ENCODE measurements at places on chromosomes 1 and 21.

DNA sequence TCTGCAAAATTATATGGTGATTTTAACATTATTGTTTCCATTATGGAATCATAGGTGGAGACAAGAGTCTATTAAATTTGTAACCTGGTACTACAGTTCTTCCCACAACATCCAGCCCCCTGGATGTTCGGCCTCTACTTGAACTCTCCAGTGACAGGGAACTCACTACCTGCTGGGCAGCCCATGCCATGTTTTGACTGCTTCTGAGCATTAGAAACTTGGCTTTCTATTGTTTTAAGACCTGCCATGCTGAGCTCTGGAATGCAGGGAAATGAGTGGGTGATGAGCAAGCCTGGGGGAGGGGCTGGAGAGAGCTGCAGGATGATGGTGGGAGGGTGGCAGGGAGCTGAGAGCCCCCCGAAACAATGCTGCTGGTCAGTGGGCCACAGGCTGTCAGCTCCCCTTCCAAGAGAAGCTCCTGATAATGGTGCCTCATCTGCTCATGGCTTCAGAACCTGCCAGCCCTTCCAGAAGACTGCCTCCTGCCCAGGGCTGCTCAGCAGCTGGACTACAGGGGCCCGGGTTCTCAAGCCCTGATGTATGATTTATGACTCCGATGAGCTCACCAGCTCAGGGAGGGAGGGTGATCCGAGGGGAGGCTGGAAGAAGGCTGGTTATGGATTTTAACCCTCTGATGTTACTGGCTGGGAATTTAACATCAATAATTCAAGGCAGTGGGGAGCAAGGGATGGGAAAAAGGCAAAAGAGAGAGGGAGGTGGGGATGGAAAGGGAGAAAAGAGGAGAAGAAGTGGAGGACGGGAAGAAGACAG lies 205.0 kb downstream of the HIVEP3 start:
- peak; percentile 86 for DNase-seq

- DNase-seq = no peak
Observed at GRCh38 chr1:33814166-33814565, 49.7 kb upstream of the HMGB4 start.

DNA sequence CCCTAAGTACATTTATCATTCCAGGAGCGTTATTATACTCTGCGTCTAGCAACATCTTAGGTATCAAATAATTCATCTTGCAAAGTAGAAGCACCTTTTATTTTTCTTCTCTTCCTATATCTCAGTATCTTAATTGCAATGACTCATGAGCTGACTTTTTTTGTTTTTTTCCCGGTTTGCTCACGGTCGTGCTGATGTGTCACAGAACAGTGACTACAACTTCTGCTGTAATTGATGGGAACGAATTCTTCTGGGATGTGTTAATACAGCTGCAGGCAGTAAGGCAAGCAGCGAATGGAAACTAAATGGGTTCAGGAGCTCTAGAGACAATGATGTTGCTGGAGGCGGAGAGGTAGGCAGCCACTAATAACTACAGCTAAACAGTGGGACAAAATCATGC lies 89.8 kb upstream of the TMPRSS15 start:
- DNase-seq = peak; percentile 76

- no peak for DNase-seq
Observed at GRCh38 chr1:160171354-160171753, 19.0 kb upstream of the CASQ1 start.

DNA sequence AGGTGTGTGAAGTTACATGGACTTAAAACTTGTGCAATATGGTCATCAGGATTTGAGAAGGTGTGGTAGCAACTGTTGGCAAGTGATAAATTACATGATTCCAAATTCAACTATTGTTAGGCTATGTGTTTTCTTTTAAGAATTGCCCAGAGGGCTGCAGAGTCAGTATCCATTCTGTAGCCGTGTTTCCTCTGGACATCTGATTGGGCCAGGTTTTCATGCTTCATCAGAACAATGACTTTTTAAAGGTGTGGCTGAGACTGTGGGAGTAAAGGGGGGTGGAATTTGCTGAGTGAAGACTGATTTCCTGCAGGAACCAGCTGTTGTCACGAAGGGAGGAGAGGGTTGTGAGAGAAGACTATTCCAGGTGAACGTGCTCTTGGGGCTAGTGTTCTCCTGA lies 1.7 kb upstream of the HRNR start:
- DNase-seq = no peak

DNA sequence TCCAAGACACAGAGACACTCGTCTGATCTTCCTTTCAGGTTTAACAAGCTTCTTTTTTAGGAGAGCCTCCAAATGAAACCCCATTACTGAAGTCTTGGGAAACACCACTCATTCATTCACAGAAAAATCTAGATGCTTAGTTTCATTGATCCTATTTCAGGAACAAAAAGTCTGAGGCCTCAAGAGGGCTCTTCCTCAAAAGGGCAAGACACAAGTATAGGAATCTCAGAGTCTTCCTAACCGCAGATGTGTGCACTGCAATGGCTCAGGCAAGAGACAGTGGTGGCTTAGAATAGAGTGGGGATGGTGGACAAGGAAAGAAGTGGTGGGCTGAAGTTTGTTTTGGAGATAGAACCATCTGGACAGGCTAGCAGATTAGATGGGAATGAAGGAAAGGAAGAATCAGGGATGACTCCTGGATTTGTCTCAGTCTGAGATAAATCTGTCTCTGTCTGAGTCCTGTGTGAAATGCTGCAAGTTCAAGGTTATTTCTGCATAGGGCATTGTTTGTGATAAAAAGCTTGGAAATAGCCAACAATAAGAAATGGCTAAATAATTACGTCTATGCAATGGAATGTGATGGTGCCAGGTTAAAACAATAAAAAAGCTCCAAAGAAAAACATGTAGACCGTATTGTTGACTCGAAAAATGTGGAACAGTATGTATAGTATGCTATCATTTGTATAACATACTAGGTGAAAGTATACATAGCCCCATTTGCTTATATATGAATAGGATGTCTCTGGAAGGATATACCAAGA lies 8.9 kb upstream of the CTSE start:
- DNase-seq = no peak

DNA sequence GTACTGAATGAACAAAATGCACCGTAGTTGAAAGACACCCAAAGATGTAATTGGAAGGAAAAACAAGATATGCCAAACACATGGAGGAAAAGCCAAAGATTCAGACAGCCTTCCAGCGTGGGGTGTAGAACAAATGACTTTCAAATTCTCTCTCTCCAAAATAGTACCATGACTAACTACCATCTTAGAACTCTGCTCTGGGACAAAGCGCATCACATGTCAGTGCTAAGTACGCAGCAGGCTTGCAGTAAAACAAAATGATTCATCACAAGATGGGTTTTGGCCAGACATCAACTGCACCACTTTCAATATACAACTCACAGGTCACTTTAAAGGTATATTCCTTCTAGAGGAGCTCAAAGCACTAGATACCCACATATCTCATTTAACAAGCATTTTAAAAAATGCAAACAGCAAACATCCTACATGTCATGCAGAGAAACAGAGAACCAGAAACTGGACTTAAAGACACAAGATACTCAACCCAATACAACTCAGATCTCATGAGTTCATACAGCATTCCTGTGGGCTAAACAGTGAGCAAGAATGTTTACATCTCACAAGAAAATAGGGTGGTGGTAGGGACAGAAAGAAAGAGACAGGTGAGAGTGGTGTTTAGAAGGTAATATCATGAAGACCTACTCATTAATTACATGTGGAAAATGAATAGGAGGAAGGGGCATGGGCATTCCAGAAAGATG lies 75.7 kb downstream of the BCAR3 start:
- peak; percentile 74 for DNase-seq

DNA sequence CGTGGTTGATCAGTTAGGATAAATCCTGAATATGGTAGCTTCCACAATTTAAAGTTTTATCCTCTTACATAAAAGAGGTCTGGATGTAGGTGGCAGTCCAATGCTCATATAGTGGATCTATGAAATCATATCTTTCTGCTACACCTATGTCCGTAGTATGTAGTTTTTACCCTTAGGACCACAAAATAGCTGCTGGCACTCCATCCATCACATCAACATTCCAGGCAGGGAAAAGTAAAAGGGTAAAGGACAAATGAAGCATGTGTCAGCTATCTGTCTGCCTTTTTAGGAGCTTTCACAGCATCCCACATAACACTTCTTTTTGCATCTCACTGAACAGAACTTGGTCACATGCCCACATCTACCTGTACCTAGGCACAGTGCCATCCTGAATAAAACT lies 184.7 kb downstream of the ROR1 start:
- DNase-seq = no peak

DNA sequence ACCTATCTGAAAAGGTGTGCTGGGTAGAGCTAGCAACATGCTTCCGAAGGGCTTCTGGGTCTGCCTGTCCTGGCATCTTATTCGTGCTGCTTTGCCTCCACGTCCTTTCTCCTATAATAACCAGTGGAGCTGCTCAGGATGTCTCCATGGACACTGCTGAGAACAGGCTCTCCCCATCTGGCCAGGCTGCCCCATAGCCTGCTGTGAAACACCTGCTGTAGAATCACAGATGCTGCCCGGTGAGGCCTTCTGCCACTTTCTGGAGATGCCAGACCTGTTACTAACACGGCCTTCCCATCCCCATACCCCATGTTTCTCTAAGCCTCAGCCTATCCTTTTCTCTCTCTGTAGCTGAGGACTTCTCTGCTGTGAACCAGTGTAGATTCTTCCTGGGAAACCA lies 120.5 kb downstream of the IER5 start:
- no peak for DNase-seq

- no peak for DNase-seq
Observed at GRCh38 chr1:197942042-197942441, 24.9 kb downstream of the LHX9 start.

GRCh38 chr1:99266726-99267125 lies 2.4 kb downstream of the PLPPR4 start:
- peak; percentile 73 for DNase-seq

DNA sequence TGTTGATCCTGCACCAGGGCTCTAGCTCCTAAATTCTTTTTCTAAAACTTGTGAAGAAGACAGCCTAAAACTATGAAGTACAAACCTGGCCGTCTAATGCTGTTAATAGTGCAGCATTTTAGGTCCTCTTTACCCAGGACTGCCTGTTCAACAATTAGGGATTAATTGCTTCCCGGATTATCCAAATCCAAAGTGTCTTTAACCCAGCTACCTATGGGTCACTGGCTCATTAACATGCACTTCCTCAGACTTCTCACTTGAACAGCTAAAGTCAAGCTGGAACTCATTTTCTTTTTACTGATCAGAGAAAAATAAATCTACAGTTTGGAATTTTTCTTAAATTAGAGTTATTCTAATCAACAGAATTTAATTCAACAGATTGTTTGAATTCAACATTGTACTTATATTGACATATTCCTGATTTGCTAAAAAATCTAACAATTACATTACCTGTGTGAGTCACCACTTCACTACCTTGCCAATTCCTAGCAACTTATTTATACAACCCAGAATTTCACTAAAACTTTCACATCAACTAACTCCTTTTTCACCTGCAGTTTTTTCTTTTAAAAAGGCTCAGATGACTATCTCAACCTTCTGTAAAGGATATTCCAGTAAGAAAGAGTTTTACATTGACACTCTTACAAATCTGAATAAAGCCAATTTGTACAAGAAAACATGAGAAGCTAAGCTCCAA lies 3.3 kb downstream of the HNRNPU start:
- DNase-seq = no peak

GRCh38 chr1:157497987-157498735 lies 54.2 kb downstream of the FCRL5 start:
- no peak for DNase-seq

DNA sequence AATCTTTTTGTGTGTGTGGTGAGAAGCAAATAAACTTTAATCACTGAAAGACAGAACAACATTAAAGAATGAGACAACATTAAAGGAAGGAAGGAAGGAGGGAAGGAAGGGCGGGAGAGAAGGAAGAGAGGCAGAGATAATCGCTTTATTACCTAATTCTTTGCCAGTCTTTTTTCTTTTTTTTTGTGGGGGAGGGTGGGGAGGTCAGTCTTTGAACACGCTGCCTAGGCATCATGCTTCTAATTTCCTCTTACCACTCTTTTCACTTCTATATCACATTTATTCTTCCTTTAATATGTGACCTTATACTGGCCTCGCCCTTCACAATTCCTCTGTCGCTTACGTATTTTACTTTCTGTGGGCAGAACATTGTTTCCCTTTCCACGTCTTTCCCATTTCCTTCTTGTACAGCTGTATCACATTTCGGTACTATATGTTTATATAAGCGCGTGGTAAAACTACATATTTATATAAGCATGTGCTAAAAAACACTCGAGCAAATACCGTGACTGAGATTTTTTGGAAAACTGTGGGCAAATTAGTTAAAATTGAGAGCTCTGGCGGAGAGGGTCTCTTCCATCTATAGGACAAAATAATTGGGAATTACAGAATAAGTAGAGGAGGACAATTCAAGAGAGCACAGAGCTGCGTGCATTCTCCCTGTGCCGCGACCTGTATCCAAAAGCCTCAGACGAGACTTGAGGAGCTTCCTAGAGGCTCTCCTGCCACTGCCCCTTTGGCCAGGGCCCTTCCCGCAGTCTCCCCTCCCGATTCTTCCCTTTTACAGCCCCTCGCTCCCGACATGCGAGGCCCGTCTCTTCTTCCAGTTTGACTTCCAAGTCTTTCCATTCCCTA lies 823 bp upstream of the PRKAA2 start:
- no peak for DNase-seq

- DNase-seq = no peak
Observed at GRCh38 chr1:87599569-87599968, 270.9 kb downstream of the LMO4 start.

GRCh38 chr1:9883585-9884449 lies 26.3 kb downstream of the CTNNBIP1 start:
- DNase-seq = no peak

- no peak for DNase-seq
Observed at GRCh38 chr21:28317177-28317950, 675.3 kb downstream of the LTN1 start.

GRCh38 chr1:44926311-44926781 lies 60.0 kb downstream of the EIF2B3 start:
- DNase-seq = peak; percentile 57

- DNase-seq = no peak
Observed at GRCh38 chr1:53606651-53607051, 132.3 kb downstream of the GLIS1 start.

DNA sequence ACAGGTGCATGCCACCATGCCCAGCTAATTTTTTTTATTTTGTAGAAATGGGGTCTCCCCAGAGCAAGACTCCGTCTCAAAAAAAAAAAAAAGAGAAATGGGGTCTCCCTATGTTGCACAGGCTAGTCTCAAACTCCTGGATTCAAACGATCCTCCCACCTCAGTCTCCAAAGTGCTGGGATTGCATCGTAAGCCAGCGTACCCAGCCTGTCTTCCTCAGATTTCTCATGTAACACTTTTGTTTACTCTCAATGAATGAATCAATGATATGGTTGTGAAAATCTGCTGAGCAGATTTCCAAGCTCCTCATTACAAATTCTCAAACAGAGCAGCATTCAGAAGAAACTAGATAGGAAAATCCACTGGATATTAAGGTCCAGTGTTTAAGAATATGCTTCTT lies 6.6 kb downstream of the CMPK1 start:
- no peak for DNase-seq

DNA sequence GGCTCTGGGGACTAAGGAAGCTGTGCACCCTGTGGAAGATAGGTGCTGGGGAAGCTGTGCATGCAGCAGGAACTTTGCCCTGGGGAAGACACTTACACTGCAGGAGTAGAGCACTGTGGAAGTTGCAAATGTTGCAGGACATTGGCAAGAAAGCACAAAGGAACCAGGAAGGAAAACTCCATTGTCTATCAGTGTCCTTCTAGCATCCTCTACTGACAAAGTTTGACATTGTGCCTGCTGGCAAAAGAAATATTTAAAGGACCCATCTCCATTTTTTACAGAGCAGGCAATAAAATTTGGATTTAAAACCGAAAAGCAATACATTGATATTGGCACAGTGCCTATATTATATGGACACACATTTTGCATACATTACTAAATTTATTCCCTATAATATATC lies 394.1 kb downstream of the PBX1 start:
- no peak for DNase-seq

- no peak for DNase-seq
Observed at GRCh38 chr1:210504286-210504685, 175.6 kb downstream of the HHAT start.

All from fibroblast of skin of left quadriceps (primary cell).